Stimulated activated CD4-positive, alpha-beta T cell treated with anti-CD3 and anti-CD28 coated beads, Interleukin-12 subunit alpha, Interleukin-12 subunit beta, amount 100 ng/mL, for 48 hours (primary cell): ENCODE measurements at places on chromosomes 6 and 20.

- no peak for DNase-seq
Measured at GRCh38 chr6:121482004-121482693, 46.7 kb downstream of the GJA1 start.

- DNase-seq, result no peak
Measured at GRCh38 chr6:88908598-88909548, 54.5 kb downstream of the RNGTT start.

GRCh38 chr20:40687384-40688128, 1.5 kb downstream of the MAFB start:
- DNase-seq, result no peak

GRCh38 chr6:107576852-107577251, 86.9 kb downstream of the SOBP start:
- DNase-seq, result no peak

DNA sequence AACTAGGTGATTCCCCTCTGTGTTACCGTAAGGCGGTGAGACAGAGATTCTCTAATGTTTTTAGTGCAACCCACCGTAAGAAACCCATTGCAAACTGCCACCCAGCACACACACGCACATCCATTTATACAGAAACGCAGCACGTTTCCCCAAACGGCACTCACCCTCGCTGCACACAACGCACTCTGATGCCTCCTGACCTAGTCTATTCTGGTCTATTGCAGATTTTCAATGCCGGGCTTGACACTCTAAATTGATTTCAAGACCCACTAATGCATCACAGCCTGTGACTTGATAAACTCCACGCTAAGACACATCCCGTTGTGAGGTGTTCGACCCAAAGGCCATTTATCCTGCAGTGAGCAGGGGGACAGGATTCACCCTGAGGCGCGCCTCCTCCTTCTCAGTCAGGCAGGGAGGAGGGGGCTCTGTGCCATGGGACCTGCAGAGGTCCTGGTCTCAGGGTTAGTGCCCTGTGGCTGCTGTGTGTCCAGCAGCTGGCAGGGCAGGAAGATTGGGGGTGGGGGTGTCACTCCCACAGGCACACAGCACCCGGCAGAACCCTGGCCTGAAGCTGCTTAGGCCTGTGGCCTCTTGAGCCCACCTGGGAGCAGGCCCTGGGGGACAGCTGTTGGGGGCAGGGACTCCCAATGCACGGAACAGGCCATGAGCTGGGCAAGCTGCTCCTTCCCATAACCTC, 335.6 kb downstream of the PREX1 start:
- DNase-seq, result no peak

DNA sequence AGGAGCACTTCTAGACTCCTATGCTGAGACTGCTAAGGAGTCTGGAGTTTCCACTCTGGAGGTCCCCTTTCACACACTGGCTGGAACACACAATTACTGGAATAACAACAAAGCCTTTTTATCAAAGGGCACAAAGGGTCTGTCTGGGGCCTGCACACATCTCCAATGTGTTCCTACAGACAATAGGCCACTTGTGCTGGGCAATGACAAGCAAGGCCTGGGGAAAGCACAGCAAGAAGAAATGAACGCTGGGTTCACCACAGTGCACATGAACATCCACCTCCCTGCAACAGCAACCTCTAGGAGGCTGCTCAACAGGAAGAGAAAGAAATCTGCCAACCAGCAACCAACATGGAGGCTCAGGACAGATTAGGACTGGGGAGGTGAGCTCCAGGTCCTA, 43.9 kb downstream of the TRPC4AP start:
- no peak for DNase-seq

GRCh38 chr6:41564448-41565142, 18.4 kb downstream of the FOXP4 start:
- DNase-seq, result no peak
